ENCODE measurements at places on chromosomes 3 and 15.

DNA sequence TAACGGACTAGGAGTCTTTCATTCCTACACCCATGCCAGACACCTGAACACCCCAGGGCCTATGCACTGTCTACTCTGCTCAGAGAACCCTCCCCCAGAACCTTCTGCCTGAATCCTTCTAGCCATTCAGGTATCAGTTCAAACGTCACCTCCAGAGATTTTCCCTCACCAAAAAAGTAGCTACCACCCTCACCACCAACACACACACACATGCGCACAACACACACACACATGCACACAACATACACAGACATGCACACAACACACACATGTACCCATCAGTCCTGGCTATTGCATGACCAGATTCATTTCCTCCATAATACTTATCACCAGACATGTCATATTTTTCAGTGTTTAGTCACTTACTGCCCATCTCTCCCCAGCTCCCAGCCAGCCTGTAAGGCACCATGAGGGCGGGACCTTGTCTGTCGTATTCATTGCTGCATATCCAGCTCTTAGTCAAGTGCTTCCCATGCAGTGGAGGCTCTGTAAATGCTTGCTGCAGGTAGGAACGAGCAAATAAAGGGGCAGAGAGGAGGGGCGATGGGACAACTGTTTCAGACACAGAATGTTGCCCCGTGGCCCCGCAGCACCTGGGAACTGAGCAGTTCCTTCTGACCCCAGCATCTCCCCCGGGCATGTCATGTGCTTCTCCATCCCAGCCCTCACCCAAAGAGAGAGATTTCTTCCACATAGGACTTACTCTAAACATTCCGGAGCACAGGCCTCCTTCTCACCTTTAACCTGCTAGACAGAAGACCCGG lies 29.2 kb downstream of the XXYLT1 start:
- no peak for DNase-seq

DNA sequence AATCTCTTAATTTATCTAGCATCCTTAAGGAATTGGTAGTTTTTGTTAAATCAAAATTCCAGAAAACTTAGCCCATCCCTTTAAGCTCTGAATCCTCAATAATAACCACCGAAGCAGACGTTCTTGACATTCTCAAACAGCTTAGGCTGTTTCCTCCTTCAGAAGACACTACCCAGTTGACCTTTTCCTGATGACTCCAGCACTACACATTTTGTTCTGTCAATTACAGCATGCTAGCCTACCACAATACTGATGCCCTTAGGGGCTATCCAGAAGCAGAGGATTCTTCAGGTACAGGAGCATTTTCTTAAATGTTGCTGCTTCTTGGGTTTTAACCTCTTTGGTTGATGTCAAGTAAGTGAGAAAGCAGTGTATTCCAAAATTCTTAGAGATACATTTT lies 33.4 kb downstream of the ETV5 start:
- DNase-seq, result no peak

GRCh38 chr15:43104426-43104825 lies 1.4 kb downstream of the UBR1 start:
- no peak for DNase-seq

- no peak for DNase-seq
These were observed 106.2 kb downstream of the TLE3 start for GRCh38 chr15:69991551-69991980.

DNA sequence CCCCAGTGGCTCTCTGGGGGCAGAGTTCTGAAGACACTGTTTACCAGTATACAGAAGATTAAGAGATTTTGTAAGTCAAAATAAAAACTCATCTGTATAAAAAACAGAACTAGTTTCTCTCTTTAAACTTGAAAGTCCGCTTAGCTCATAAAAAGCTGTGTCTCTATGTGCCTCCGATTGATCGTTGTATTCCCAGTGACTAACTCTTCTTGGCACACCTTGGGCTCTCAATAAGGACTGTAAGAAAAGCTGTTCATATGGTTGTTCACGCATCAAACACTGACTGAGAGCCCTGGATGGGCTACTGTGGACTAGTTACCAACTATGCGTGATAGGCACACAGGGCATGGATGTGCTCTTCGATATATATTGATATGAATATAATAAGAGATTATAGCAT lies 107.9 kb downstream of the P3H2 start:
- DNase-seq, result no peak

DNA sequence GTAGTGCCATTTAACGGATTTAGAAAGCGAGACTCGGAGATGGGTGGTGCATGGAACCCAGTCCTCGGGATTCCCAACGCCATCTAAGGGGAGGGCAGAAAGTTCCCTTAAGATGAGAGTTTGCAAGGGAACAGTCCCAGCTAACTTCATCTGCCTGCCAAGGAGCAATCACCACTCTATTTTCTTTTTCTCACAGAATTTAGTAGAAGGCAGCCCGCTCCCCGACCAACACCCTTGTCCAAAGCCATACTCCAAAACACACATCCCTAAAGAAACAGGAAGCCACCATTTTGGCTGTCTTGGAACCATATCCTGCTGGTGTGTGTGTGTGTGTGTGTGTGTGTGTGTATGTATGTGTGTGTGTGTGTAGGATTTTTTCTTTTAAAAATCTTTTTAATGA lies 7.1 kb upstream of the FGD5 start:
- no peak for DNase-seq

DNA sequence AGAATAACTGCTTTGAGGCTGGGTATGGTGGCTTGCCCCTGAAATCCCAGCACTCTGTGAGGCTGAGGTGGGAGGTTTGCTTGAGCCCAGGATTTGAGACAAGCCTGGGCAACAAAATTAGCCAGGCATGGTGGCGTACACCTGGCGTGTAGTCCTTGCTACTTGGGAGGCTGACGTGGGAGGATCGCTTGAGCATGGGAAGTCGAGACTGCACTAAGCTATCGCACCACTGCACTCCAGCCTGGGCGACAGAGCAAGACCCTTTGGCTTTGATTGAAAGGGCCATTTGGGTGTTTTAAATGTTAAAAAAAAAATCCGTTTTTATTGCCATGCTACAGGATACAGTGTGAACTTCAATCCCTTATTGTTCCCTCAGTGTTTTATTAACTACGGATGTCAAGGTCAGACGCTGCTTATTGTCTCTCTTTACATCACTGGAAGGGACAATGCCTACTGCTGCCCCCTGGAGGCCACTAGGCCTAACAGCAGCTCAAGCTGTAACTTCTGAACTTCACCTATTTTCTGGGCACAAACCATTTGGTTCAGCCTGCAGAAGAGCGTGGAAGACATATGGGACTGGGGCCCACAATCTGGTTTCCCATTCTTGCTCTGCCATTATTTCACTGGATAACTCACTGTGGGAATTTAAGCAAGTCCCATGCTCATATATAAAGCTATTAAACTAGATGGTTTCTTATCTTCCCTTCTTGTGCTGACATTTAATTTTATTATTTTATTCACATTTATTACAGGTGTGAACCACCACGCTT lies 15.3 kb upstream of the IREB2 start:
- peak; percentile 66 for DNase-seq

DNA sequence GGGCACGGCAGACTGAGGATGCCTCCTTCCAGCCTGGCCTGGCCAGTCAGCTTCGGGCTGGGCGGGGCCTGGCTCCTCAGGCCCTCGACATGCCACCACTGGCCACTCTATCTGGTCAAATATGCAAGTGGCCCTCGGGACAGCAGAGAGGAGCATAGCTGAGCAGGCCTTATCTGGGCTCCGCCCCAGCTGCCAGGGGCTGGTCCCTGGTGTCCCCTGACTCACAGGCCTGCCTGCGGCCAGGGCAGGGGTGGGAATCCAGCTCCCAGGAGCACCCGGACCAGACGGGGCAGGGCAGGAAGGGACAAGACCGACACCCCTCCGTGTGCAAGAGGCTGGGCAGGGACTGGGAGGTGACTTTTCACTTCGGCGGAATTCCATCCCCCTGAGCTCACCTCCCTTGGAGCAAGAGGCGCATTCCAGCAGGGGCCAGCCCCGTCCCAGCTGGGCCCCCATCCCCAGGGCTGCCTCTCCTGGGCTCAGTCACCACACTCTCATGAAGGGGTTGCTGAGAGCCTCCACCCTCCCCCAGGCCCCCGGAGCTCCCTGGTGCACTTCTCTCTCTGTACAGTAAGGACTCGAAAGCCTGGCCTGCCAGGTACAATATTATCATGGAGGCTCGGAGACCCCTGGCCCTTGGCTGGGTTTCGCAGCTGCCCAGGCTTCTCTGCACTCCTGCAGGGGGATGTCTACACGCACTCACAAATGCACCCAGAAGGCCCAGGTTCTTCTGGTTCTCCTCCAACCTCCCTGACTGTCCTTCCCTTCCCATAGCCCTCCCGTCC lies 29.5 kb downstream of the WNT7A start:
- DNase-seq, result no peak

- no peak for DNase-seq
These were observed 289.7 kb upstream of the CHRM5 start for GRCh38 chr15:33678602-33679001.

- no peak for DNase-seq
These were observed 244.6 kb downstream of the STXBP5L start for GRCh38 chr3:121152573-121152972.

DNA sequence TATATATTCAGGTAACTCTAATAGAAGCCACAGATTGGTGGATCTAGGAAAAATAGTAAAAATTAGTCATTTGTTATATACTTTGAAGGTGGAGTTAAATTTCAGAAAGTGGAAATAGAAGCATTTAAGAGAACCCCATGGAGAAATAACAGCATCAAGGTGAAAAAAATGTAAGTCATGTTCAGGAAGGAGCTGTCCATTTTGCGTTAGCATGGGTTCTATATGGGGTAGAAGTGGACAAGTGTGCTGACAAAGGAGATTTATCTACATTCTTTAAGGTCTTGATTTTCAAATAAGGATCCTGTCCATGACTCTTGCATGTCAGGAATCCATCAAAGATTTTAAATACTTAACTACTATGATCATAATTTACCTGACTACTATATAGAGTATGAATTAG lies 50.2 kb upstream of the ROBO1 start:
- no peak for DNase-seq

DNA sequence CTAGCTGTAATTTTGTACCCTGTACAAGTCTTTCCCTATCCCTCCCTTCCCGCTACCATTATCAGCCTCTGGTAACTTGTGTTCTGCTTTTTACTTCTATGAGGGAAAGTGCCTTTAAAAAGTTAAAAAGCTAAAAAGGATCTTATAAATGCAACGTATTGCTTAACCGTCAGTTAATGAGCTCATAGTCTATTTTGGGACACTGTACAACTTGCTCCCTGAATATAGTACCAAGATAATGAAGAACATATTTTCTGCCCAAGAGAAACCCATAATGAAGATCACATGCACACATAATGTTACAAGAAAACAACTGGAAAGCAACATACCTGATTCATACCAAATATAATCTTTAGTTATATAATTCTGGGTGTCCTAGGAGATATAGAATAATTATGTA lies 22.6 kb downstream of the ZIC1 start:
- DNase-seq, result no peak

GRCh38 chr15:72372361-72372760 lies 3.5 kb downstream of the HEXA start:
- no peak for DNase-seq

DNA sequence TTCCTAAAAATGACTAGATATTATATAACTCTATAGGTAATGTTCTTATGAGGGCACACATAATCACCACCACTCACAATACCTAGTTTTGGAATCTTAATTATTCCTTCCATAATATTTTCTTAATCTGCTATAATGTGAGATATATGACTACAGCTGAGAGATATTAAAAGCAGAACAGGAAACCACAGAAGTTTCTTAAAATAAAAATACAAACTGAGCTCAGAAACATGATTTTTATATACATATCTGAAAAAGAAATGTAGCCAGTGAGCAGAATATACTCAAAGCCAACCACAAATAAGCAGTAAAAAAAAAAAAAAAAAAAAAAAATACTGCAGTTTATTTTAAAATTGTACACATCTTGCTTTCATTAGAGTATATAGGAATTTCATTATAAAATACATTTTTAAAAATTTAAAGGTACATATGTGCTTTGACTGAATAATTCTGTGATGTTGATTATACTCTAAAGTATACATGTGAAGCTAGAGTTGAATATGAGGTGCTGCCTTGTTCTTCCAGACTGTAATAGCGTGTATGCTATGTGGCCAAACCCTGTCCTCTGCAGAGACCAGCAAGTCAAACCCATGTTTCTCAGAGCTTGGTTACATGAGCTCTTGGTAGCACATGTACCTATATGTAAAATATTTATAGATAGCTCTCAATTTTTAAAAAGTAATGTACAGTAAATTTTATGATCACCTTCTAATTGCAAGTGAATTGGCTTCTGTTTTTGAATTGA lies 175.0 kb downstream of the UBE2E2 start:
- no peak for DNase-seq

DNA sequence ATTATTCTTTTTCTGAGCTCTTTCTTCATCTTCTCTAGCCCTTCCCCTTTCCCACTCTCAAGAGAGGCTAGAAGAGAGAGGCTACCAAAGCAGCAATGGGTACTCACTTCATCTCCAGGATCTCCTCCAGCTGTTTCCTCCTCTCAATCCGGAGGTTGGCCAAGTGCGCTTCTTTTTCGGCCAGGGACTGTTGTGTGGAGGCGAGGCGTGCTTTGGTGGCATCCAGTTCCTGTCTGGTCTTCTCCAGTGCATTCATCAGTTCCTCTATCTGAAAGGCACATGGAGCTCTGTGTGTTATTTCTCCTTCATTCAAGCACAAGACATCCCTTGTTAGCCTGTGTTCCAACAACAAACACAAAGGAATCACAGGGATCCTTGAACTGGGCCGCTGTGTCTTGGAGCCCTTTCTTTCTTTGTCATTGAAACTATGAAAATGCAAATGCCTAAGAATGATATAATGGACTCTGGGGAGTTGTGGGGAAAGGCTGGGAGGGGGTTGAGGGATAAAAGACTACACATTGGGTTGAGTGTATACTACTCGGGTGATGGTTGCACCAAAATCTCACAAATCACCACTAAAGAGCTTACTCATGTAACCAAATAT lies 401.3 kb upstream of the WNT5A start:
- no peak for DNase-seq

GRCh38 chr3:182755712-182756111 lies 37.6 kb upstream of the ATP11B start:
- no peak for DNase-seq

DNA sequence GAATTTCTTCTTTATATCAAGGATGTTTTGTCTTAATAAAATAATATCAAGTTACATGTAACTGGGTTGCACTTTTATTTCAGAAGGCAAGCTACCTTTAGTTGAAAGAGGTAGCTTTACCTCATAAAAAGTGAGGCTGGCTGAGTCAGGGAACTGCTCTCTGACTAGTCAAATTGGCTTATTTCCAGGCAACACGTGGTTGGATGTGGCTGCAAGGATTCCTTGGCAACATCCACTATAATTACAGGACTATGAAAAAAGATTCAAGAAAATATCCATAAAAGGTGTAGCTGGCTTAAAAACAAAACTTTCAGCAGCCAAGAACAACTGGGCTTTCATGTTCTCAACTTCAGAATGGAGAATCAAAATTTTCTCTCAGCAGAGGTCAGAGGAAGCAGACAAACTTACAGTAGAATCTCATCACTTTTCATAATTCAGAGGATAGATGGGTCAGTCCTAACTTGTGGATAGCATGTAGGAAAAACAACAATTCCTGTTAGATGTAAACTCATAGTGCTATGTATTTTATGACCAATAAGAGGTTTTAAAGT lies 779.1 kb downstream of the MECOM start:
- peak; percentile 15 for DNase-seq

GRCh38 chr15:40859206-40859851 lies 14.7 kb downstream of the RHOV start:
- peak; percentile 49 for DNase-seq

GRCh38 chr3:16460273-16460672 lies 53.2 kb downstream of the RFTN1 start:
- DNase-seq, result peak; percentile 33

GRCh38 chr3:59695860-59696259 lies 646.0 kb upstream of the CFAP20DC start:
- no peak for DNase-seq

- DNase-seq, result no peak
These were observed 80.1 kb downstream of the DNAH12 start for GRCh38 chr3:57464011-57464410.

All from NCI-H1092 treated with DMSO at 0.1 percent for 48 hours (cell line).